Glomerular endothelial cell (primary cell): ENCODE measurements at places on chromosomes 11 and 22.

DNA sequence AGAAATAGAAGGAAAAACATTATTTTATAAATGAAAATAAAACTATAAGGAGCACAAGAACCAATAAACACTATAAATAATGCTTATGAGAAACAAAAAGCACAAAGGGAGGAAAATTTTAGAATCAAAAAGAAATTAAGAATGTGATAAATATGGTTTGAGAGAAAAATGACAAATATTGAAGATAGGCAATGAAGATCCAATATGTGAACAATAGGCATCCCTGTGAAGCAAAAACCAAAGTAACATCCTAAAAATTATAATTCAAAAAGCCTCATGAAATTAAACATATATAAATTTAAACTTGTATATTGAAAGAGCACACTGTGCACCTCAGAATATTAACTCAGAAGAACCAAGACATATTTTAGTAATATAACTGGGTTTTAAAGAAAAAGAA is 216.2 kb downstream of the GRIK4 start:
- no peak for DNase-seq

- no peak for DNase-seq
Observed at GRCh38 chr11:126525702-126526101, 170.2 kb downstream of the ST3GAL4 start.

DNA sequence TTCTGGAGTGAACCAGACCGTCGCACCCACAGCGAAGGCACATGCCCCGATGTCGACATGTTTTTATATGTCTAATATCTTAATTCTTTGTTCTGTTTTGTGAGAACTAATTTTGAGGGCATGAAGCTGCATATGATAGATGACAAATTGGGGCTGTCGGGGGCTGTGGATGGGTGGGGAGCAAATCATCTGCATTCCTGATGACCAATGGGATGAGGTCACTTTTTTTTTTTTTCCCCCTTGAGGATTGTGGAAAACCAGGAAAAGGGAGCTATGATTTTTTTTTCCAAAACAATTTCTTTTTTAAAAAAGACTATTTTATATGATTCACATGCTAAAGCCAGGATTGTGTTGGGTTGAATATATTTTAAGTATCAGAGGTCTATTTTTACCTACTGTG is 49.2 kb upstream of the OR4B1 start:
- DNase-seq: no peak

DNA sequence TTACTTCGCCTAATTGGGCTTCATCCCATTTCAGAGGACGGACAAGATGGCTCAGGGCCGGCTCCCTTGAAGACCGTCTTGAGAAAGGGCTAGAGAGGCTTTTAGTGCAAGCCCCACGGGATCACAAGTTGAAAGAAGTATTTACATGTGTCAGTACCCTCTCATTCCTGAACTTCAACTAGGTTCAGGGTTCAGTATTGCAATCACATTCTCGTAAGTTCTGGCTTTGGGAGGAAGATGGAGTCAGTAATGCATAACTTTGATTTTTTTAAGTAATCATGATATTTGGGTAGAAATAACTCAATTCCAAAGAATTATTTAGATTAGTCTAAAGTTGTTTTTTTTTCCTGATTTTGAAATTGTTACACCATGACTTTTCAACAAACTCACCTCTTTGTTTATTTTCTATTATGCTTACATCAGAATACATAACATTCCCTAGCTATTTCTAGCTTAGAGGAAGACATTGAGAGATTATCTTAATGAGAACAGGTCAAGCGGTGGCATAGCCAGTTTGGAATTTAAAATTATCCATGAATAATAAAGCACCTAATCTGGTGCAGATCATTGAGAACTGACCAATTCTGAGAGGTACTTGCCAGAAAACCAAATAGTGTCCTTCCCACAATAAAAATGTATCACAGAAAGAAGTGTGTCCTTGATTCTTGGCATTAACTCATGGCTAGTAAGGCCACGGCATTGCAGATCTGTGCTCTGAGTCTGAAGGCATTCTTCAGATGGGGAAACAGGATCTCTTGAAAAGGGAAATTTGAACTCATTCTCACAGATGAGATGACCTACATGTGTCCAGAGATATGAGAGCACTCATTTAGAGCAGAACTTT is 92.1 kb upstream of the BLID start:
- no peak for DNase-seq

- no peak for DNase-seq
Observed at GRCh38 chr11:28808771-28809170, 700.6 kb downstream of the METTL15 start.

GRCh38 chr22:29641700-29642330 is 38.4 kb downstream of the NF2 start:
- no peak for DNase-seq

DNA sequence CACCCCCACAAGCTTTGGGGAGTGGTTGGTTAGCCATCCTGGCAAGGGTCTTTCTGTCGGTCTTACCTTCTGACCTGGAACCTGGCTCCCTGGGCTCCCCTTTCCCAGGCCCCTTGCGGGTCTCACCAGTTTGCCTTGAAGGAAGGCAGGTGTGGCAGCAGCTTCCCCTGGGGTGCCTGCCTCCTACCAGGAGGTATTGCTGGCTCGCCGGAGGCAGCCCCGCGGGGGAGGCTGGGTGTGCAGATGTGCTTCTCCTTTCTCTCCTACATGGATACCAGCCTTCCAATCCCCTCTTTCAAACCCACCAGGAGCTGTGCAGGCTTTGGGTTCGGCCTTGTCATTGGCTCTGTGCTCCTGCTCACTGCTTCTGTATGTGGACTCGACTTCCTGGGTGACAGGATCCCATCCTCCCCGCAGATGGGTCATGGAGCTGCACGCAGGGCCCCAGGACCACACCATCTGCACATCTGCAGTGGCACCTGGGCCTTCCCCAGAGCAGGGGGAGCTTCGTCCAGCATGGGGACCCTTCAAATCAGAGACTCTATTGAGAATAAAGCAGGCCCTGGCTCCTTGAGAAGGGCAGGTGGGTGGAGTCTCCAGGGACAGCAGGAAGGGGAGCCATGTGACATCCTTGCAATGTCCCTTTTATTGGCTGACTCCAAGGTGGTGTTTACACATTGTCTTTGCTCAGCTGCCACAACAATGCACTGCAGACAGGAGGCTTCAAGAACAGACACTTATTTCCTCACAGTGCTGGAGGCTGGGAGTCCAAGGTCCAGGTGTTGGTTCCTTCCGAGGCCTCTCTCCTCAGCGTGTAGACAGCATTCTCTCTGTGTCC is 592.0 kb downstream of the BRD1 start:
- DNase-seq: no peak

GRCh38 chr11:65879617-65880016 is at the start of gene CTSW:
Gene CTSW (plus strand): TSS chr11:65879837. CDS start chr11:65879855, 18 bp downstream.
- DNase-seq: no peak

DNA sequence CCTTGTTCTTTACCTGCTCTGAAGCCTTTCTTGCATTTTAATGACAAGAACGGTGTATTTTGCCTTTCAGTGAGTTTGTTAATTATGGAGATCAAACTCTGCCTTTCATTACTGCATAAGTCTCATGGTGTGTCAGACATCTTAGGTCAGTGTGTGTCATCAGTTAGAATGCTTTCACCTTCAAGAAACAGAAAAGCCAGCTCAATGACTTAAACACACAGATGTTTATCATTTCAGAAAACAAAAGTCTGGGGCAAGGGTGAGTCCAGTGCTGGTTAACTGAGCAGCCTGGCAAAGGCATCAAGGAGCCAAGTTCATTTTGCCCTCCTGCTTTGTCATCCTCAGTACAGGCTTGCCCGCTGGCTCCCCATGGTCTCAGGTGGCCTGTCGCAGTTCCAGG is 54.5 kb downstream of the PACS1 start:
- DNase-seq: no peak

DNA sequence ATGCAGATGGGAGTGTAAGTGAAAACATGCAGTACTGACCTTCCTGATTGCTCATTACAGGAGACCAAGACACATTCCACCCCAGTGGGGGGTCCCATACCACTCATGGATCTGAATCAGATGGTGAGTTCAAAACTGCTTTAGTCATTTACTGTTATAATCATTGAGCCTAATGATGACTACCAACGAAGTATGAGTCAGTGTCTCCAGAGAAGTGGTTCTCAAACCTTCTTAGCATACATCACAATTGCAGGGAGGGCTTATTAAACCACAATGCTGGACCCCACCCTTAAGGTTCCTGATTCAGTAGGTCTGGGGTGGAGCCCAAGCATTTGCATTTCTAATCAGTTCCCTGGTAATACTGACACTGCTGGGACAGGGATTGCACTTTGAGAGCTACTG is 75.8 kb downstream of the CD44 start:
- peak; percentile 7 for DNase-seq

DNA sequence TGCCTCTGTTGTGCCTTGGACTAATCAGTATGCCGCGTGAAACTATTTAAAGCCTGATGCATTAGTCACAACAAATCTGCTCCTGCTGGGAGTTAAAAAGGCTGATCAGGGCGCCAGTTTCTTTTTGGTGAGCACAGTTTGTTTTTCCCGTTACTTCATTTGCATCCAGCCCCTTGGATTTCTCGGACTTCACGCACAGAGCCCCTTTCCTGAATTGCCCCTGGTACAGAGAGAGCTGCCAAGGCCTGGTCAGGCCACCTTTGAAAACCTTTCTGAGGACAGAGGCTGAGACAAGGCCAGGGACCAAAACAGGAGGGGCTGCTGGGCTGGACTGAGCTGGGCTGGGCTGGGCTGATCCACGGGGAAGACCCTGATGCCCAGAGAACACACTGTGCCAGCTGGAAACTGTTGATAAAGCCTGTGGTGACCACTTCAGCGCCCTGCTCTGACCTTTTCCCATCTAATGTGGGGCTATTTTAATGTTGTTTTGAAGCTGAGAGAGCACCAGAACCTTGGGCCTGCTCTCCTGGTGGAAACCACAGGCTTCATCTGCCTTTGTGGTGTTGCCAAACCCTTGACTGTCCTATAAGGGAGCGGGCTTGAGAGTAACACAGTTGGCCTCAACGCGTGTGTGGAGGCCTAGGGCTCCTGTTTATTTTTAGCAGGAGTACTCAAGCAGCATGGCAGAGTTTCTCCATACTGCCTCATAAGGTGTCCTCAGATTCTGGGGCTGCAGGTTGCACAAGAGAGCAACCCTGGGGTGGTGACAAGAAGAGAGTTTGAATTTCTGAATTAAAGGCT is 44.2 kb downstream of the NAV2 start:
- no peak for DNase-seq

- no peak for DNase-seq
Observed at GRCh38 chr11:26951809-26952515, 42.0 kb upstream of the FIBIN start.

DNA sequence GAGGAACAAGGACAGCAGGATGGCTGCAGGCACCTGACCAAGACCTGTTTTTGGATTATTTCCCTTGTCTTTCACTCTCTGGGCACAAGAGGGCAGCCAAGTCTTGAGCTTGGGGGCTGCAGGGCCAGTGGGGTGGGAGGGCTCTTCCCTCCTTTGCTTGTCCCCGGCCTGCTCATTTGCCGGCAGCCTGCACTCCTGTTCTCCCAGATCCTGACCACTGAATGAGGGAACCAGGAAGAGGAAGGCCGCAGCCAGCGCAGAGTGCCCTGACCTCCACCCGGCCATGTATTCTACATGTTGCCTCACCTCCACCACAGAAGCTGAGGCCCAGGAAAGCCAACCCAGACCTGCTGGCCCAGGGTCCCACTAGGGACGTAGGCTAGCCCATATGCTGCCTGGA is 15.5 kb upstream of the NNMT start:
- DNase-seq: no peak

- DNase-seq: no peak
Observed at GRCh38 chr11:125086633-125087296, 23.7 kb downstream of the SLC37A2 start.

DNA sequence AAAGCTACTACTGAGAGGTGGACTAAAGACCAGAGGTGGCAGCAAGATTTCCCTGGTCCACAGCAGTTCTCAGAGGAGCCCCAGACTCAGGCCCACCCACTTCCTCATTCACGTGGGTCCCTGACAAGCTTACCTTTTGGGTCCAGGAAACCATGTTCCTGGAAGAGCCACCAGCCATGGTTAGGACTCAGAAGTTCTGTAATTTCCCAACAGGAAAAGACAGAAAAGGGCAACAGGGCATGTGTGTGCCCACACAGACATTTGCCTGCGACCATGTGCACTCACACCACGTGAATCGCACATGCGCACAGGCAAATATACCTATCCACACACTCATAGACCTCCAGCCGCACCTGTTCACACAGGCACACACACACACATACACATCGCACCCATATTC is 42.9 kb downstream of the LRRC32 start:
- DNase-seq: no peak

DNA sequence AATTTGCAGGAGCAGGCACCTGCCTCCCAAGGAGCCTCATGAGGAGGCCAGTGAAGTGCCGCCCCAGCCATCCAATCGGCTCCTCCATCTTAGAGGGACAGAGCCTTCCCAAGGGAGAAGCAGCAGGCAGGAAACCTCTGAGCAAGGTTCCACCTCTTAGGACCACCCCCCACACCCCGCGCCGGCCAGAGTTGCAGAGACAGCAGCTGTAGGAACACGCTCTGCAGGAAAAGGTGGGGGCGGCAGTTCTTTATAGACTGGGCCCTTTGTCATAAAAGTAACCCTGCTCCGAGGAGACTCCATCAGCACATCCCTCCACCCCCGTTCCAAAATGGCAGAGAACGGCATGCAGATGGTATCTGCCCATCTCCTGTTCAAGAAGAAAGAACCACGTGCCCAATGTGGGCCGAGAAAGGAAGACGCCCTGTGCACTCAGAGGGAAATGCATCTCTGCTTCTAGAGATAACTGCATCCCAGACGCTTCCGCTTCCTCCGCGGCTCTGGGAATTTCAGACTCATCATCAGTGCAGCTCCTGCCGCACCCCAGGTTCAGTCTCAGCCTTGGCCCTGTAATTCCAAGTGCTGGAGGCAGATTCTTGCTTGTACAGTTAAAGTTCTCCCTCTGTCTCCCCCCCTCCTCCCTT is 98.5 kb downstream of the SPATA19 start:
- DNase-seq: no peak

GRCh38 chr22:37672920-37673455 is 2.4 kb upstream of the LGALS1 start:
- no peak for DNase-seq

DNA sequence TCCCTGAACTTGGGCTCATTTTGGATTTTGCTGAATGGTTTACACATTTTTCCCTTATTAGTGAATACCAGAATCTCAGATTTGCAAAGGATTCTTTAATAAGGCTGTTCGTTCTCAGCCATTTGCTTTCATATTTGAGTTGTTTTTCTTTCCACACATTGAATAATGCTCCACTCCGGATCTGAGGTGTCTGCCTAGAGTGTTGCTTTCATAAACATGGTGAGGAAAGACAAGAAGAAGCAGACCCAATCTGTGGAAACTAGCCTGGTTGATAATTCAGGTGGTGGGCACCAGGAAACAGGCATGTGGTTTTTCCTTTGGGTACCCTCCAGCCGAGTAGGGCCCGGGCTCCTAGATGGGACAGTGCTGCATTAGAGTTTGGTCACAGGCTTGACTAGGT is 35.0 kb downstream of the LDLRAD3 start:
- DNase-seq: no peak

- DNase-seq: no peak
Observed at GRCh38 chr22:41772645-41773044, 27.8 kb upstream of the CCDC134 start.

DNA sequence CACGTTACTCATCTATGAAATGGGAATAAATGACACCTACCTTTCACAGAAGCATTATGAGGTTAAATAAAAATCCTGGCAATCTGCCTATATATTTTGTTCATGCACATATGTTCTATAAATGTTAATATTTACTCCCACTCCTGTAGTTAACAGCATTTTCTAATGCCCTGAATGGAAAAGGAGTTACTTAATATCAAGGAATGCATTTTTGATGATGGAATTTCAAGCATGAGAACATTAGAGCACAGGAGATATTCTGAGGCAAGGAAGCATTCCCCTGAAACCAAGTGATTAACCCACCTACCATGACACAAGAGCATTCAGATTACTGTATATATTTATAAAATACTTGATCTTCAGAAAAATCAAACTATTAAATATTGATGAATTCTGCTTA is 102.1 kb downstream of the ARHGAP32 start:
- no peak for DNase-seq
